Sciatic nerve (tissue), 2 donors: ENCODE measurements at places on chromosomes 1 and 21. TPM values are rescaled to one million over a fixed set of nuclear protein-coding genes. Genes with fewer than 3 reads are reported as not detected.
A peak's percentile ranks its signal among the peaks of the same experiment; 100 is the strongest.

The IGSF5 gene
- total RNA-seq, result not detected

The KRTAP19-4 gene
- total RNA-seq, result not detected

- no peak for DNase-seq
Measured at GRCh38 chr1:89581859-89582258, 51.1 kb upstream of the LRRC8C start.

DNA sequence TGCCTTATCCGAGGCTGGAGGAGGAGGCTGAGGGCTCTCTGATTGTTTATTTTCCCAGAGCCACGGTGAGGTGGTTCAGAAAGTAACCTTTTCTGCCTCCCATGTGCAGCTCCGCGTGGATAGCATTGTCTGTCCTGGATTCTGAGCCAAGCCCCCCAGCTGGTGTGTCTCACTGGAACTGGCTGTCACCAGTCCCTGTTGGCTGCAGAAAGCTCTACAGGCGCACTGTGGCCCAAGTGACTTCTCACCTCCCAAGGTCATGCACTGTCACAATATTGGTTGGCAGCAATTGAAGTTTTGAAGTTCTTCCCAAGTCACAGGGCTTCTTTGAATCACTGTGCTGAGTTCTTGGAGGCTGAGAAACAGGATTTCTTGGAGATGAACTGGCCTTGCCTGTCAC is 8.2 kb downstream of the BMP8A start:
- no peak for DNase-seq

The MAP3K21 gene
- total RNA-seq, result 1.6 TPM

The NBPF11 gene
- 11.5 TPM for total RNA-seq

DNA sequence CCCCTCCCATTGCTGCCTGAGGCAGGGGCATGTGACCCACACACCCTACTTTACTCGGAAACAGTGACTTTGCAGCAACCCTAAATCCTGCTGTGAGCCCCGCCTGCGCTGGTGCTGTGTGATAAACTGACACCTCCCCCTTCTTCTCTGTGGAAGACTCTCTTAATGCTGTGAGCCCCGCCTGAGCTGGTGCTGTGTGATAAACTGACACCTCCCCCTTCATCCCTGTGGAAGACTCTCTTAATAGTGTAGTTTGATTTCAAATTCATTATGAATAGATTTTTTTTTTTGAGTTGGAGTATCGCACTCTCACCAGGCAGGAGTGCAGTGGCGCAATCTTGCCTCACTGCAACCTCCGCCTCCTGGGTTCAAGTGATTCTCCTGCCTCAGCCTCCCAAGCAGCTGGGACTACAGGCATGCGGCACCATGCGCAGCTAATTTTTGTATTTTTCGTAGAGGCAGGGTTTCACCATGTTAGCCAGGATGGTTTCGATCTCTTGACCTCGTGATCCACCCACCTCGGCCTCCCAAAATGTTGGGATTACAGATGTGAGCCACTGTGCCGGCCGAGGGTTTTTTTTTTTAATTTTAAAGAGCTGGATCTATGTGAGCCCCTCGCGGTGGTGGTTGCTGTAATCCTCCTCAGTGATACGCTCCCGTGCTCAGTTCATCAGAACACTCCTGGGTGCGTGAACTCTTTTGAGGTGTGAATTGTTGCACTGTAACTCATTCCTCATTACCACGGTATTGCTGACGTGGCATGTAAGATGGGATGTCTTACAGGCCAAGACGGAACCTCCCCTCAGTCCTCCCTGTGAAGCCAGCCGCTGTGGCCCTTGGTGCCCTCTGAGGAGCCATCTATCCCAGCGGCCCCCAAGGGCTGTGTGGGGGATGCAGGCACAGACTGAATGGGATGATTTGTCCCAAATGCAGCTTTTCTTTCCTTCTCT is 60.3 kb downstream of the GALNT2 start:
- DNase-seq, result no peak

DNA sequence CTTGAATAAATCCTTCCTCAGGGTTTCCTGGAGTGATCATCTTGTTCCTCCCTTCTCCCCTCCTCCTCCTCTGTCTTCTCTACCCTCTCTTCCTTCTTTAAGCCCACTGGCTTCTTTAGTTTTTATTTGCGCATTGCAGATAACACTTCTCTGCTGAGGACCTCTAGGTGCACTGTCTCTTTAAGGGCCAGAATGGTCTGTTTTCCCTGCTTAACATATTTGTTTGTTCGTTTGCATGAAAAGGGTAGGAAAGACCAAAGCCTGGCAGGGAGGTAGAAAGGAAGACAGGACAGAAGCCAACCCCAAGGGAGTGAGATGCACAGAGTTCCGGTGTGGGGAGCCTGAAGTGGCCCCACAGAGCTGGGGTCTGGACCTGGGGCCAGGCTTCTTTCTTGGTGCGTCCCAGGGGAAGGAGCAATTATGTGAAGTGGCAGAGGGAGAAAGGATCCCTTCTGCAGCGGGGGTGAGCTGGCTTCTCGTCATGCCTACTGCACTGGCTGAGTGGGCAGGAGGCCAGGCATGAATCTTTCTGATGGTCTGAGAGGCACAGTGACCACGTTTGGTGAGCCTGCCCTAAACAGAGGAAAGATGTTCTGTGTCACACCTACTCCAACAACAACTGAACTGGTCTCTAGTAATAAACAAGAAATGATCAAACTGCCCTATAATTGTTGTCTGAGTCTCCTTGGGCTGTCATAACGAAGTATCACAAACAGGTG is 232.7 kb downstream of the KCNJ6 start:
- DNase-seq, result no peak

DNA sequence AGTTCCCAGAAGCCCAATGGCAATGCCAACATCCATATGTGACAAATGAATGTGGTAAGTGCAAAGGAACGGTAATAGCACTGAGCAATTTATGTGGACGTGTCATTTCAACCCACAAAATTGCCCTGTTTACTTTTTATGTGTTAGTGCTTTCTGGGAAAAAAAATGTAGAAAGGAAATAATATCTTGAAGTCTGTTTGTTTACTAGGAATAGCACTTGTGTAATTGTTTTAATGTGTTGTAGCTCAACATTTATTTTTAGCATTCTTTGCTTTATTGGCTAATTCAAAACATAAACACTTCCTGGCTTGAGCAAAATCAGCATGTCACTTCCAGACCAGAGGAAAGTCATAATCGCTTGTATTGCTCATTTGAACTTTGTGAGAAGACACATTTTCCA is 224.8 kb upstream of the KCNK2 start:
- no peak for DNase-seq

GRCh38 chr1:16999863-17000262 is 11.9 kb downstream of the ATP13A2 start:
- DNase-seq, result no peak

- DNase-seq, result no peak
Measured at GRCh38 chr1:201813226-201813625, 15.7 kb upstream of the IPO9 start.

DNA sequence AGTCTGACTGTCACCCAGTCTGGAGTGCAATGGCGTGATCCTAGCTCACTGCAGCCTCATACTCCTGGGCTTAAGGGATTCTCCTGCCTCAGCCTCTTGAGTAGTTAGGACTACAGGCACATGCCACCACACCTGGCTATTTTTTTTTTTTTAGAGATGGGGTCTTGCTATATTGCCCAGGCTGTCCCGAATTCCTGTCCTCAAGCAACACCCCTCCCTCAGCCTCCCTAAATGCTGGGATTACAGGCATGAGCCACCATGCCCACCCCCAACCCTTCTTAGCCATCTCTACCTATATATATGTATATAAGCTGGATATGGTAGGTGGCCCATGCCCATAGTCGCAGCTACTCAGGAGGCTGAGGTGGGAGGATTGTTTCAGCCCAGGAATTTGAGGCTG is 13.4 kb upstream of the SLC25A44 start:
- DNase-seq, result no peak

- peak; percentile 52 for DNase-seq
Measured at GRCh38 chr1:7389201-7389905, 381.7 kb upstream of the VAMP3 start.

- DNase-seq, result no peak
Measured at GRCh38 chr1:227459977-227460376, 103.4 kb upstream of the ZNF678 start.

DNA sequence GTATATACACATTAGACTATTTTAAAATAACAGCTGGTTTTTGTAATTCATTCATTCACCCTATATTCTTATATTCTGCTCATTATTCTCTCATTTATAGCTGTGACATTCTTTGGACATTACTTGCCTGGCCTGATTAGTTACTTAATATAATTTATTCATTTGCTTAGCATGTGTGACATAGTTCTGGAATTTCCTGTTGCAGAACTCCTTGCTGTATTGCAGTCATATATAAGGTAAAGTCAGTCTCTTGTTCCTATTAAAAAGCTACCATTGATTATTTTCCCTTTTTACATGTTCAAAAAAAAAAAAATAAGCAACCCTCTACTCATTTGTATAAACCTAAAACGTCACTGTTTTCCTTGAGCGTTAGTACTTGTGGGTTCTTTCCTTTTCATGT is 23.9 kb downstream of the GNAT2 start:
- DNase-seq, result no peak

The PLCH2 gene
- total RNA-seq, result 1.1 TPM

The ARHGAP29 gene
- 67.2 TPM for total RNA-seq

- DNase-seq, result no peak
Measured at GRCh38 chr1:204858363-204858821, 12.3 kb upstream of the NFASC start.

- DNase-seq, result no peak
Measured at GRCh38 chr1:206438554-206438953, 31.7 kb upstream of the IKBKE start.

- no peak for DNase-seq
Measured at GRCh38 chr1:14160781-14161180, 437.7 kb upstream of the KAZN start.

- no peak for DNase-seq
Measured at GRCh38 chr1:178371933-178372388, 124.8 kb downstream of the CLEC20A start.

The ACBD3 gene
- 49.8 TPM for total RNA-seq

- DNase-seq, result no peak
Measured at GRCh38 chr1:201672685-201673084, 133.8 kb downstream of the NAV1 start.

- no peak for DNase-seq
Measured at GRCh38 chr1:23865543-23865930, 2.6 kb downstream of the FUCA1 start.

The SPOCD1 gene
- total RNA-seq, result 1.3 TPM

The OR2T11 gene
- total RNA-seq, result not detected

The KCNA2 gene
- total RNA-seq, result 43.8 TPM

The GNAT2 gene
- not detected for total RNA-seq

The RCC1 gene
- total RNA-seq, result 10.7 TPM

The THEM4 gene
- 14.9 TPM for total RNA-seq

DNA sequence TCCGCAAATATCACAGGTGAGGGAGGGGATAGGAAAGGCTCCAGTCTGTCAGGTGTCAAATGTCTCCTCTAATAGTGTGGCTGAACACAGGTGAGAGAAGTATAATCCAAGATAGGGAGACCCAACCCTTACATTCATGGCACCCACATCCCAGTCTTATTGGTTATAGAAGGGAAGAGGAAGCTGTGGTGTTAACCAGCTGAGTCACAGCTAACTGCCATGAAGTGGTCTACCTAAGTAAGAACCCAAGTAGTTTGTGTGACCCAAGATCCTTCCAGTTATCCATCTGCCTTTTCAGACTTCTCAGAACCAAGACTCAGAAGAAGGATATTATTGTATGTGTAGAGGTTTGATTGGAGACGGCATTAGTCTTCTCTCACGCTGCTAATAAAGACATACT is 37.1 kb downstream of the DDAH1 start:
- no peak for DNase-seq

- DNase-seq, result no peak
Measured at GRCh38 chr1:172107316-172107975, 266.1 kb downstream of the DNM3 start.

- no peak for DNase-seq
Measured at GRCh38 chr21:33368124-33368523, 35.1 kb upstream of the IFNGR2 start.

DNA sequence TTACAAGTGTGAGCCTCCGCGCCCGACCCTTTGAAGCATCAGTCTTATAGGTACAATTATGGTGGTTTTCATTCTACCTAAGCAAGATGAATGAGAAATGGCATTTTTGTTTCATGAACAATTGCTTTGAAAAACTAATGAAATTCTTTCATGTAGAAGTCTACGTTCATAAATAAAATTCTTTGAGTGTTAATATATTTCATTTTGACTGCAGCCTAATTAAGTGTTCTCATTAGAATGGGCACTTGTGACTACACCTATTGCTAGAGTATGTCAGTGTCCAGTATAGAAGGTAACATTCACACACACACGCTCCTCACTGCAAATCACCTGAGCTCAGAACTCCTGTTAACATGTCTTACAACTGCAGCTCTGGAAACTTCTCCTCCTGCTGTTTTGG is at the start of gene KRTAP15-1:
Gene KRTAP15-1, plus strand, starts transcription at position 301 of the 400 bp plus-strand sequence. Its CDS starts 53 bp downstream, at position 354.
- DNase-seq, result no peak

DNA sequence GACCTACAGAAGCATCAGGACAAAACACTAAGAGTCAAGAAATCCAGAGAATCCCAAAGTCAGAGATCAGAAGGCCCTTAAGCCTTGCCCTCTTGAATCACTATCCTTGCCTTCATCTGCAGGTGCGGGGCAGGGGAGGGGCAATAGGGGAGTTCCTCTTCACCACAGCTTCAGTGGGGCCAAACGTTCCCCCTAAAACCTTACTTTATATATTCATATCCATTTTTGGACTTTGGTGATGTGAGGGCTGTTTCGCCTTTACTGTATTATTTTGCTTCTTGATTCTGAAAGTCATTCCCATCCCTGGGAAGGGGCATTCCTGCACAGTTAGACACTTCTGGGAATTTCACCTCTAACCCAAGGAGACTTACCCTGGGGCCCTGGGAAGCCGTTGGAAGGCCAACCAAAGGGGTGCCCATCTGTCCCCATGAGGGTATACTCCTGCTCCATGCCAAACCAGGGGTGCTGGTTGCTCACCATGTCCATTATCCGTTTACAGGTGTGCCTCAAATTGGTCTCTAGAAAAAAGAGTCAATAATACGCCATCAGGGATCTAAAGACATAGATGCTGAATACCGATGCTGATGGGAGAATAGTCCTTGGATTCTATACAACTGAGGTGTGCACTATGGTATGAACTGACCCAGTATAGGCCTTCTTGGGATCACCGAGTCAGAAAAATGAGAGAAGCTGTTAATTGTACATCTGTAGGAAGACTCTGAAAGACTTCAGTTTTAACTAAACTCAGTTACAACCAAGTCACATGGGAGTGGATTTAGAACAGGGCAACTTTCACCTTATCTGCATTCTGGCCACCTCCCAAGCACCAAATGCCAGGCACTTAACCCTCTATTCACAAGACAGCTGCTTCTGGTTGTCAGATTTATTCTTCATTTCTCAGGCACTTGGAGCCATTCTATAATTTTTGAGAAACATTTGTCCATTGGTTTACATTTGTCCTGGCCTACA is 5.4 kb downstream of the GLUL start:
- no peak for DNase-seq
